Muscle of back (tissue), 13 donors: ENCODE measurements at places on chromosomes 7 and 10. TPM values are rescaled to one million over a fixed set of nuclear protein-coding genes. Genes with fewer than 3 reads are reported as not detected.

The MUC12 gene
- 0.98 TPM for polyA plus RNA-seq

The PDK4 gene
- polyA plus RNA-seq: 9.0 TPM

The UBE3C gene
- 39.0 TPM for polyA plus RNA-seq

The RSPH10B gene
- polyA plus RNA-seq: 0.53 TPM

The TRUB1 gene
- polyA plus RNA-seq: 19.7 TPM

GRCh38 chr10:61990761-61991135, 89.2 kb downstream of the ARID5B start:
- no peak for DNase-seq

- no peak for DNase-seq
Measured at GRCh38 chr7:31545549-31545948, 31.7 kb downstream of the ITPRID1 start.

DNA sequence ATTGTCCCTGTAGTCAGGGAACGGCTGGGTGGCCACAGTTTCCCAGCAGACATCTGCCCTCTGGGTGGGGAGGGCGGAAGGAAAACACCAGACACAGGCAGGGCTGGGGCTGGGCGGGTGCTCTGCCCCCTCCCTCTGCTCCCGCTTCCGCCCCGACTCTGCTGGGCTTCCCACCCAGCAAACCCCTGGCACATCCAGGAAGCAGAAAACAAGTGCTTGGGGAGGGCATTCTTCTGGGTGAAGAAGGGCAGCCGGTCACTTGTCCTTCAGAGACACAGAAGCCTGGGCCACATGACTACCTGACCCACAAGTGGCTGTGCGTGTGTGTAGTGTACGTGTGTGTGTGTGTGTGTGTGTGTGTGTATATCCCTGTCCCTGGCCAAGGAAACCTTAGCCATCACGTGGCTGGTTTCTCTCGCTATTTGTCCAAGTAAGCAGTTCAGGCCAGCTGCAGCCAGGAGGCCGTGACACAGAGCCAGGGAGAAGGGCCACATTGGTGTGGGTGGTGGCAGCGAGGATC, 77.9 kb downstream of the ZMIZ1 start:
- DNase-seq: peak; percentile 86

GRCh38 chr10:114400091-114400490, 4.2 kb downstream of the AFAP1L2 start:
- no peak for DNase-seq

DNA sequence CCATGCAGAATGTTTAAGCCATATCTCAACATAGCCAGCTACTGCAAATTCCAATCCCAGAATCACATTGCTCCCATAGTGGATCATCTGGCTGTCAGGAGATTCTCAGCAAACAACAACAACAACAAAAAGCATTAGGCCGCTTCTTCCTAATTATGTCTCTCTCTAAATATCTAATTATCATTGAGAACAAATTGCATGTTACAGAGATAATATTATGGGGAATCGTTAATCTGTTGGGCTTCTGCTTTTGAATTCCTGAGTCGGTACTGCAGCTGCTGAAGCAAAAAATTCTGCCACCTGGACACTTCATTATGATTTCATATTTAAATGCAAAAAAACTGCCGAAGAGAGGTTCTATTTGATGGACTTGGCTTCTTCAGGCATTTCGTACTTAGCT, 388.7 kb downstream of the GFRA1 start:
- DNase-seq: no peak

DNA sequence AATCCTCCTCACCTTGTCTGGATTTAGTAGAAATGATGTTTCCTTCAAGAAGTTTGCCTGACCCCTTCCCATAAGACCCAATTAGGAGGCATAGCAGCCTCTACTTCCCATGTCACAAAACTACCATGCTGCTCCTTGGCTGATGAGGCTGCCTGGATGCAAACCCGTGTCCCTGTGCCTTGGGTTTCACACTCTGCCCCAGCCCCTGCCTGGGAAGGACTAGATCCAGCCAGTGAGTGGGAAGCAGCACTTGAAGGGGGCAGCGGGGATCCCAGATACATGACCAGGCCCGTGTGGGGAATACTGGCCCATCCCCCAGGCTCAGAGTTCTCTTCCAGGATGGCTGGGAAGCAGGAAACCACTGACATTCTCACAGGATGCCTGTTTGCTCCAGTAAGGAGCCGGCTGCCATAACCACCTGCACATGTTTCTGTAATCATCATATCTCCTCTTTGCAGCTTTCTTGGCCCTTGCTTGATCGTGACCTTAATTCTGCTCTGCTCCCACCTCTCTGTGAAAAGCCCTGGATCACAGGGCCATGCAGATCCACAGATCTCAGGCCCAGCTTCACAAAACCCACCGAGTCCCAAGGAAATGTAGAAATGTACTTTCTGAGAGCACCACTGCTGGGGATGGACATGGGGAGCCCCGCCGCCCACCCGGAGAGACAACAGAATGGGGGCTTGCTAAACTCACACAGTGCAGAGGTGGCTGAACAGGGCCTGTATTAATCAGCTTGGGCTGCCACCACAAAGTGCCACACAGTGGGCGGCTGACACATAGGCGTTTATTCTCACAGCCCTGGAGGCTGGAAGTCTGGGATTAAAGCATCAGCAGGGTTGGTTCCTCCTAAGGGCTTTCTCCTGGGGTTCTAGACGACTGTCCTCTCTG, 287.8 kb upstream of the IGFBP3 start:
- DNase-seq: no peak

DNA sequence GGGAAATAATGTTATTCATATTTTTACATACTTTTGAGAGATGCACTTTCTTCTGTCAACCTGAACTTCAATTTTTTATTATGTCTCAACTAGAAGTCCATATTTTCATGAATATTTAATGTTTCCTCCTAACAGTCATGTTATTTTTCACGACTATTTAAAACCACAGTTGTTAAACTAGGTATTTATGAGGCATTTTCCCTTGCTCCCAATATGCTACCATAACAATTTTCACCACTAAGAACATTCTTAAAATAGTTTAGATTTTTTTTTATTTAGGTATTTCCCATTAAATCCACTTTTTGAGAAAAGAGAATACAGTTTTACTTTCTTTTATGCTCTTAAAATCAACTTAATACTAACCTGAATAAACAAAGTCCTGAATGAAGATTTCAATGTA, 89.4 kb downstream of the JAZF1 start:
- no peak for DNase-seq

GRCh38 chr7:73573791-73574190, 4.6 kb downstream of the TBL2 start:
- no peak for DNase-seq

- DNase-seq: no peak
Measured at GRCh38 chr7:32501522-32501921, 6.2 kb downstream of the AVL9 start.

DNA sequence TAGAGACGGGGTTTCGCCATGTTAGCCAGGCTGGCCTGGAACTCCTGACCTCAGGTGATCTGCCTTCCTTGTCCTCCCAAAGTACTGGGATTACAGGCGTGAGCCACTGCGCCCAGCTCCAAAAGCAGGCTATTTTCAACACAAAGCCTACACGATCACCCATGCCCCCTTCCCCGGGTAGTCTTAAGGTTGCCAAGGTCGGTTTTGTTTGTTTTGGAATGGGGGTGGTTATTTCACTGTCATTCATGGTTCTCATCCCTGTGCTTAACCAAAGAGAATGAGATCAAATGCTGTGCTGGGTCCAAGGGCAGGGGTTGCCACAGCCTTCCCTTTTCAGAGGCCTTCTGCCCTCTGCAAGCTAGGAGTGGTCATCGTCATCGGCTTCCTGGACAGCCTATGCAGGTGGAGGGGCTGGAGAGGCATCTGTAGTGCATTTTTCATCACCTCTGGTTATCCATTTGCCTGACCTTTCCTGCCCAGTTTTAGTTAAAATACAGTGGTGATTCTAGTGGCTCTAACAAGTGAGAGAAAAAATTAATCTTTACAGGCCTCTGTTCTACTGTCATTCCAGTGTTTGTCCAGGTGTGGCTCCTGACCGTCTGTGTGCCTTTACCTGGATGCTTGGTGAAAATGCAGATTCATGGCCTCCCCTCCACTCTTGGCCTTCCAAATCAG, 11.4 kb downstream of the BLVRA start:
- no peak for DNase-seq
